Activated CD4-positive, alpha-beta T cell treated with anti-CD3 and anti-CD28 coated beads for 36 hours (primary cell): ENCODE measurements at places on chromosomes 12 and 14. TPM values are rescaled to one million over a fixed set of nuclear protein-coding genes. Genes with fewer than 3 reads are reported as not detected.

DNA sequence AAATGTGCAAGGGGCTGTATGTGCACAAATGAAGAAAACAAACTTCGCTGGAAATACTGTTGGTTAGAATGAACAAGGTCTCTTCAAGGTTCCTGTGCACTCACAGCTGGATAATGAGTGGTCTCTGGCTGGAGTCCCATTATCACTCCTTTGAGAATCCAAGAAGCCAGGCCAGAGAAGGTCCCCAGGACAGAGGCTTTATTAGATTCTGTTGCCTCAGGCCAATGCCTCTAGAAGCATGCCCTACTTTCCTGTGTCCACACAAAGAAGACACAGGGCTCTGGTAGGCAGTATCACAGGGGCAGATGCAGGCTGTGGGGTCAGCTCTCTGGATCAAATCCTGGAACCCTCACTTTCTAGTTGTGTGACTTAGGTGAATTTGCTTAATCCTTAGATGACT lies 384.7 kb downstream of the GRIN2B start:
- no peak for DNase-seq

DNA sequence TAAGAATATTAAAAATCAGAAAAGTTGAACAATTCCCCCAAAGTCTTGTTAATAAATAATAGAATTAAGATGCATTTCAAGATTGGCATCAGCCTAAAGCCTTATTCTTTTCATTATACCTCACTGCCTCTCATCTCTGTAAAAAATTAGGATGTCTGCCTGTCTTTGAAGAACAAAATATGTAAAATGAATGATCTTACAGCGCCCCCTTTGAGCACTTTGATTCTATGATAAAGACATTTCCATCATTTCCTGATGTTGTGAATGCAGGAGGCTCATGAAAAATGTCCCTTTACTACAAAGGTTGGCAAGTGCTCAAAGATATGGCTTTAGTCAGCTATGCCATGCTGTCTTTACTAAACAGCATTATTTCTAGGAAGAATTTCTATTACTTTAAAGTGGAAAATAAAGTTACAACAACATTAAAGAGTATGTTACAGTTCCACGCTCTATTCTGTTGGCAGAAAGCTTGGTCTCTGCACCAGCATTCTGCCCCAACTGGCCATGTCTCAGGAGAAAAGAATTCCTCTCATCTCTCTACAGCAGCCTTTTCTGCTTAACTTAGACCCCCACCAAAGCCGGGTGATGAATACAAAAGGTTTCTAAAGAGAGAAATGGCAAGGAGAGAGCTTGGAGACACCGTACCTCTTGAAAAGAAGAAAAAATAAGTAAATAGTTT lies 95.1 kb downstream of the LLPH start:
- DNase-seq = no peak

SERPINA1 gene
- 140 TPM for total RNA-seq

HCAR3 gene
- 0.09 TPM for total RNA-seq

NRDE2 gene
- total RNA-seq = 25.3 TPM
